ENCODE measurements at places on chromosomes 5 and 9.

- no peak for DNase-seq
Measured at GRCh38 chr5:173534664-173535063, 81.8 kb downstream of the BOD1 start.

- DNase-seq = no peak
Measured at GRCh38 chr5:176995896-176996767, 10.4 kb downstream of the UIMC1 start.

GRCh38 chr9:114177423-114178064 is 22.2 kb downstream of the COL27A1 start:
- no peak for DNase-seq

- no peak for DNase-seq
Measured at GRCh38 chr9:118568704-118569103, 800.5 kb downstream of the BRINP1 start.

GRCh38 chr5:137872466-137872865 is 4.8 kb downstream of the MYOT start:
- no peak for DNase-seq

DNA sequence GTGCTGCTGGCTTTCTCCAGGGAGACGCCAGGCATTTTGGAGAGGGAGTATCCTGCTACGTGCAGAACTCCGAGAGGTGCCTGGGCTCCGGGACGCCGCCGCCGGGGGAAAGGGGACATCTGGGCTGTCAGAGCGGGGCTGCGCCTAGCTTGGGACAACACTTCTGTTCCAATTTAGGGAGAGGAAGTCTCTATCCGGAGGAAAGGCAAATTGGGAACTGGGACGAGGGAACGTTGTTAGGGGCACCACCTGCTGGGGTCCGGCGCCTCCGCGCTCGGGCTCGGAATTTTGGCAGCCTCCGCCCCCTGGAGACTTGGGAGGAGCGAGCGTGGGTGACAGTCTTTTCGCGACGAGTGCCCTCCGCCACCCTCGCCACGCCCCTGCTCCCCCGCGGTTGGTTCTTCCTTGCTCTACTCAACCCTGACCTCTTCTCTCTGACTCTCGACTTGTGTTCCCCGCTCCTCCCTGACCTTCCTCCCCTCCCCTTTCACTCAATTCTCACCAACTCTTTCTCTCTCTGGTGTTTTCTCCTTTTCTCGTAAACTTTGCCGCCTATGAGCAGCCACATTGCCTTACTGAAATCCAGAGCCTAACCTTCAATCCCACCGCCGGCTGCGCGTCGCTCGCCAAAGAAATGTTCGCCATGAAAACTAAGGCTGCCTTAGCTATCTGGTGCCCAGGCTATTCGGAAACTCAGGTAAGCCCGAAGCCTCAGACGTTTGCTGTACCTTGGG is 1.6 kb downstream of the TSLP start:
- peak; percentile 42 for DNase-seq

DNA sequence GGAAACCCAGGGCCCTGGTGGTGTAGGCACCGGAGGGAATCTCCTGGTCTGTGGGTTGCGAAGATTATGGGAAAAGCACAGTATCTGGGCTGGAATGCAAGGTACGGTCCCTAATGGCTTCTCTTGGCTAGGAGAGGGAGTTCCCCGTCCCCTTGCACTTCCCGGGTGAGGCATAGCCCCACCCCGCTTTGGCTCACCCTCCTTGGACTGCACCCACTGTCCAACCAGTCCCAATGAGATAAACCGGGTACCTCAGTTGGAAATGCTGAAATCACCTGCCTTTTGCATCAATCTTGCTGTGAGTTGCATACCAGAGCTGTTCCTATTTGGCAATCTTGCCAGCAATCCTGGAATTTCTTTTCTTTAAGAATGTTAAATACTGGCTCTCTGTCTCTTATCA is 1429.1 kb downstream of the MAT2B start:
- no peak for DNase-seq

- no peak for DNase-seq
Measured at GRCh38 chr5:133824661-133825254, 143.7 kb downstream of the C5orf15 start.

- no peak for DNase-seq
Measured at GRCh38 chr9:76036762-76037161, 146.3 kb downstream of the PCSK5 start.

DNA sequence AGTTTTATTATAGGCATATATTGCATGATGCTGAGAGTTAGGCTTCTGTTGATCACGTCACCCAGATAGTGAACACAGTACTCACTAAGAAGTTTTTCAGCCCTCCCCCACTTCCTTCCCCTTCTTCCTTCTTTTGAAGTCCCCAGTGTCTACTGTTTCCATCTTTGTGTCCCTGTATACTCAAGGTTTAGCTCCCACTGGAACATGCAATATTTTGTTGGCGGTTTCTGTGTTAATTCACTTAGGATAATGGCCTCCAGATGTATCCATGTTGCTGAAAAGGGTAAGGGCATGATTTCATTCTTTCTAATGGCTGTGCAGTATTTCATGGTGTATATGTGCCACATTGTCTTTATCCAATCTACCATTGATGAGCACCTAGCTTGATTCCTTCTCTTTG is 764.3 kb downstream of the MTRR start:
- no peak for DNase-seq

DNA sequence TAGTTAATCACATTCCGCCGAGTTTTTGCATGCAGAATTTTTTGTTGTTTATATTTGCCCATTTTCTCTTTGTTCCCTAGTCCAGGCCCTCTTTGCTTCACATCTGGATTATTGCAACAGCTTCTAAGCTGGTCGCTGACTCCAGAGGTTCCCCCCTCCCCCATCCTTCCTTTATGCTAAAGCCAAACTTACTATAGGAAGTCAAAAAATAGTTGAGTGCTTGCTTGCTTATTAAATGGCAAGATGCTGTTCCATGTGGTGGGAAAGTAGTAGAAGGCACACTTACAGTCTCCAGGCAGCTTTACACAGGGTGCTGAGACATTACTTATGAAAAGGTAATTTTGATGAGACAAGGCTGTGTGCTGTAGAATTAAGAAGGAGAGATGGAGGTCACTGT is 1.3 kb downstream of the ZBTB34 start:
- DNase-seq = no peak

All from NCI-H1105 treated with DMSO at 0.1 percent for 48 hours (cell line).